ENCODE measurements at places on chromosomes 1 and 21.

GRCh38 chr1:210900079-210900478 is 233.9 kb downstream of the KCNH1 start:
- DNase-seq = no peak

- DNase-seq = no peak
Measured at GRCh38 chr1:107953556-107953955, 11.4 kb downstream of the VAV3 start.

- no peak for DNase-seq
Measured at GRCh38 chr1:61013946-61014667, 68.3 kb upstream of the NFIA start.

DNA sequence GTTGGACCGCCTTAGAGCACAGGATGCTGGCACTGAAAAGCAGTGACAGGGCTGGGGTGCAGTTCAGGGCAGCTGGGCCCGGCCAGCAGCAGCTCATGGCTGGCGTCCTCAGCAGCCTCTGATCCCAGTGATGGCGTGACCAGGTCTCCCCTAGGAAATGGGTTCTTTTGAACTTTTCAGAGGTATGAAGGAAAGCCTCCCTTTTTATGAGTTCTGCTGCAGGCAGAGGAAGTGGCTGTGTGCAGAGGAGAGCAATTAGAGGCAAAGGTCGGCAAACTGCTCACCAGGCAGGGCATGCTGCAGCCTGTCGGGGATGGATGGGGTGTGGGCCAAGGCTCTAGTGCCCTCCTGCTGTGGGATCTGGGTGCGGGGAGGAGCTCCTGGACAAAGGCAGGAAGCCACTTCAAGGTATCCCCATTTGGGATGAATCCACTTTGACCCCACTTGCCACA is 45.6 kb upstream of the RAB4A start:
- no peak for DNase-seq

- no peak for DNase-seq
Measured at GRCh38 chr1:156760092-156760795, 7.1 kb upstream of the PRCC start.

DNA sequence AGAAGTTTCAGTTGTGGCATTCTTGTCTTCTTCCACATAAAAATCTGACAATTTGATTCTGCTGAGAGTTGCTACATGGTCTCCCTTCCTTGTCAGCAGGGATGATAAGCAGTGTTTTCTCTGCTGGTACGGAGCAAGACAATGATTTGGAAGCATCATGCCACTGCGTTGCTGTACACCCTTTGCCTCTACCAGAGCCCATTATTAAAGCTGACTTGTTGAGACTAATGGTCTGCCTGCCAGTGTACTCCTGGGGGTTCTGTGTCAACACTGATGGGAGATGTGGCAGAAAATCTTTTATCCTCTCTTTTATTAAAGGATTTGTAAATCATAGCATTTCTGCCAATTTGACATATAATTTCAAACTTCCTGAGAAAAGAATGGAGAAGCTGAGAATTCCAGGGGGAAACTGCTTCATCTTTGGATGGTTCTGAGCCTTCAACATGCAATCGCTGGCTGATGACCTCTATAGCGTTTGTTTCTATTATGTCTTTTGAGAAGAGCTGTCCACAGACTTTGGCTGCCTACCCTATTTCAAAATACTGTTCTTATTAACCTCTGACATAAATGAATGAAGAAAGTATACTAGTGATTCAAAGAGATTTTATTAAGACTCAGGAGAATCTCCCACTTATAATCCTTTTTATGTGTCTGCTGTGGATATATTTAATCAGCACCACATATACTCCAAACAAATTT is 47.9 kb upstream of the DYNLT5 start:
- DNase-seq = no peak

- no peak for DNase-seq
Measured at GRCh38 chr1:236619398-236619797, 15.1 kb upstream of the HEATR1 start.

GRCh38 chr1:167542109-167543032 is 11.2 kb downstream of the CREG1 start:
- peak; percentile 68 for DNase-seq

GRCh38 chr21:34543017-34543416 is 31.0 kb upstream of the KCNE1 start:
- DNase-seq = no peak

GRCh38 chr1:237133921-237134320 is 91.9 kb downstream of the RYR2 start:
- no peak for DNase-seq

GRCh38 chr1:35097224-35097623 is 18.0 kb downstream of the ZMYM1 start:
- DNase-seq = no peak

GRCh38 chr1:67441183-67441582 is 11.0 kb upstream of the SERBP1 start:
- peak; percentile 65 for DNase-seq

- peak; percentile 38 for DNase-seq
Measured at GRCh38 chr1:216425577-216425976, 2.3 kb upstream of the USH2A start.

Measured in activated CD4-positive, alpha-beta T cell treated with anti-CD3 and anti-CD28 coated beads, Interleukin-2, amount 10 ng/mL, durations not matched to agents 24 days and 14 days (primary cell).